Ascending aorta (tissue), 2 donors: ENCODE measurements at places on chromosomes 7 and 10. TPM values are rescaled to one million over a fixed set of nuclear protein-coding genes. Genes with fewer than 3 reads are reported as not detected.

- DNase-seq = no peak
Measured at GRCh38 chr7:22932896-22933295, 81.0 kb downstream of the HYCC1 start.

The GJD4 gene
- total RNA-seq = not detected

The NUTM2E gene
- not detected for total RNA-seq

The AFAP1L2 gene
- total RNA-seq = 30.4 TPM

The POM121C gene
- total RNA-seq = 12.1 TPM

GRCh38 chr10:5944389-5945189, 32.8 kb downstream of the IL15RA start:
- peak; percentile 97 for DNase-seq

The TFPI2 gene
- not detected for total RNA-seq

The SPDYE6 gene
- total RNA-seq = not detected

DNA sequence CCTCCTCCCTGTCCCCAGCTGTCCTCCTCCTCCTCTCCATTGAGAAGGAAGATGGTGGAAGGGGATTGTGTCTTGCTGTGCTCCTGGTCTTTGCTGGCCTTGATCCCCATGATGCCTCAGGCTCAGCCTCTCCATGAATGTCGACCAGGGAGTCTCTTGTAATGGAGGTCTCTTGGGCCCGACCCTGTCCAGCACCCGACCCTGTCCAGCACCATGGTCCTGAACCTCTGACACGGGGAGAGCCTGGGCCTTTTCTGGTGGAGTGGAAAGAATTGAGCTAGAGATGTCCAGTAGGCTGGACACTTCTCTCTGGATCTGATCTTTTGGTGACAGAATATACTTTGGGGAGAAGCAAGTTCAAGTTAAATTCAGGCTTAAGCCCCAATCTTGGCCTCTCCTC, 42.3 kb upstream of the HMX3 start:
- no peak for DNase-seq

GRCh38 chr7:15554744-15555143, 7.1 kb downstream of the AGMO start:
- DNase-seq = no peak
